NCI-H1105 (cell line): ENCODE measurements at places on chromosomes 13 and 19.

DNA sequence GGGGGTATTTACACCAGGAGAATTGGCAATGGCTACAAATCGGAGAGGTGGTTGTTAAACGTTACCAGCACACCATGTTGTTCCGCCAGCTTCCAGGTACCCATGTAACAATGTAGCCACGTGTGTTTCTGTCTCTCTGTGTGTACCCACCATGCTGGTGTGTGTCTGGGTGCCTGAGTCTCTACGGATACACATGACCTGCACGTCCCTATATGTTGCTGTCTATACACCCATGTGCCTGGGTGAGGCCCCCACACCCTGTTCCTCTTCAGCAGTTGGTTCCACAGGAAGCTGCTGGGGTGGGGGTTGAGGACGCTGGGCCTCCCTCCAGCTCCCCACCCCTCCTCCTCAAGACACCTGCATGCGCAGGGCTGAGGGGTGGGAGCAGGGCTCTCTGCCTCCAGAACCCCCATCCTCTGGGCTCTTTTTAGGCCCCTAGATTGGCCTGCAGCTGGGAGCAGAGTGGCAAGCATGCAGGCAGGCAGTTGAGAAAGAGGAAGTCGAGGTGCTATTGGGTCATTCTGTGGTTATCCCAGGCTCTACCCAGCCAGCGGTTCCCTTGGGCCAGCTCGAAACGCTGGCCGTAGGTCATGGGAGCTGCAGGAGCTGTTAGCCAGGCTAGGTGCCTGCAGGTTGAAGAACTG, at the start of gene ARHGEF18:
TSS of gene ARHGEF18 (plus strand) at position 351 of the 644 bp plus-strand sequence. CDS start 13,954 bp downstream, outside the sequence.
- DNase-seq, result no peak

DNA sequence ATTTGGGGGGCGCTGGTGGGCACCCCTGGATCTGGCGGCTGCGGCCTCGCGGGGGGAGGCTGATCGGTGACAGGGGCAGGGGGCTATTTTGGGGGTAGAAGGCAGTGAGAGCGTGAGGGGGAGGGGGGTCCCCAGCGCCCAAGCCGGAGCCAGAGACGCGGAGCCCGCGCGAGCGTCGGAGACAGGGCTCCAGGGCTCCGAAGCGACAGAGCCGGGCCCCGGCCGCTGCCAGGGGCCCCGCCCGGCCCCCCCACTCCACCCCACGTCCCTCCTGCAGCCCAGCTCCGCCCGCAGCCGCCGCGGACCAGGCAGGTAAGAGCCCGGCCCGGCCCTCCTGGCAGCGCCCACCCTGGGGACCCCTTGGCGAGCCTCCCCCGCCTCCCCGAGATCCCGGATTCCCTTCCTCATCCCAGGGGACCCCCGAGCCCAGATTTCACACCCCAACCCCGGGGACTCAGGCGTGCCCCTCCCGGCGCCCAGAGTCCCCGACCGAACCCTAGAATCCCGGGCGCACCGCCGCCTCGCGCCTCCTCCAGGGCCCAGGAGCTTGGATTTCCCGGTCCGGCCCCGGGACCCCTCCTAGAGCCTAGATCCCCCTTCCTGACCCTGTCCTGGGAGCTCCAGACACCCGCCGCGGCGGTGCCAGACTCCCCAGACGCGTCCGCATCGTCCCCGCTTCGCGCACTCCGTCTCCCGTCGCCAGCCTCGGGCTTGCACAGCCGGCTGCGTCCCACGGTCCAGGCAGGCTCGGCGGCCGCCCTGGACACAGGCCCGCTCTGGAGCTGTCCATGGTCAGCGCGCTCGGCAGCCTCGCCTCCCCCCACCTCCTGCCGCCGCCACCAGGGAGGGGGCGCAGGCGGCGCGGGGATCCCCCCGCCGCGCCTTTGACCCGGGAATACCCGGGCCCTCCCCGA, at the start of gene PPFIA3:
TSS of gene PPFIA3 (plus strand) at position 134 of the 914 bp plus-strand sequence. CDS start 8,330 bp downstream, outside the sequence.
- no peak for DNase-seq

GRCh38 chr19:34767951-34768350, 5.1 kb downstream of the ZNF599 start:
- no peak for DNase-seq

- no peak for DNase-seq
These were observed 44.9 kb upstream of the DCT start for GRCh38 chr13:94524407-94524806.

GRCh38 chr13:62933809-62934208, 1518.2 kb upstream of the PCDH20 start:
- no peak for DNase-seq

DNA sequence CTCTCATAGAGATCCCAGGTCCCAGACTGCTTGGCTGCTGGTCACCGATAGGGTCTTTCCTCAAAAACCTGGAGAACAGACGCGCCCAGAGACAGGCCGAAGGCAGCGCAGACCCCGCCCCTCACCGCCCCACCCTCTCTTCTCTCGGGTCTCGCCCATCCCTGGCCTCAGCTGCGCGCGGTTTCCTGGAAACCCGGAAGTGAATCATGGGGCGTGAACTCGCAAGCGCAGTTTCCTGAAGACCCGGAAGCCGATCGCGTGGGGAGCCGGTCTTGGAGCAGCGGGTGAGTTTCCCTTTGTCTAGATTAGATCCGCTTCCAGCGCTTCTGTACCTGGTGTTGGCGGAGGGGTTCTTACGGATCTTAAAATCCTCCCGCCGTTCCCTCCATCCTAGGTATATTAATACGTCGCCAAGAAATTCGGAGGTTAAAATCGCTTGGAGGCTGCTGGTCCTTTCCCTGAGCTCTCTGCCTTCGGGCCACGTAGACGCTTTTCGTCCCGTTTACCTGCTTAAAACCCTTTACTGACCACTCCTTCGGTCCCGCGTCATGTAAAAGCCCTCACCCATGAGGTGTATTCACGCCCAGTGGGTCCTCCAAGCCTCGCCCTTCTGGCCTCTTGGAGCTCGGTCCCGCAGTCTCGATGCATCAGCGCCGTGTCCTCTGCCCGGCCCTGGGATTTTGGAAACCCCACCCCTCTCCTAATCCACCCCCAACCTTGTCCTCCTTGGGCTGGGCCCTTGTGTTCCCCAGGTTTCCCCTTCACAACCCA, at the start of gene ZNF578:
TSS of gene ZNF578 (plus strand) at position 230 of the 771 bp plus-strand sequence. CDS start 48,293 bp downstream, outside the sequence.
- no peak for DNase-seq

DNA sequence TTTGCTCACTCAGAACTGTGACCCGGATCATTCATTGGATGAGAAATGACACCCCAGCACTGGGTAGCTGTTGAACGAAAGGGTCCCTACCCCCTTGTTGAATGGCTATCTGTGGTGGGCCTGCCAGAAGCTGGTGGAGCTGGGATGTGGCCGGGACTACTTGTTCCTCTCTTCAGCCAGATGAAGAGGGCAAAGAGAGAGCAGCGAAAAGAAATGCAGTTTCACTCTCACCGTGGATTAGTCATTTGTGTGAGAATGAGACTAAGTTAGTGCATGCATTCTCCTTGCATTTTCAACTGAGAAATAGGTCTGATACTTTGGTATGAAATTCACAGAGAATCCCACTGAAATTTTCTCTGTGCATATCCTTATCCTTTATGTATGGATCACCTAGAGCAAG, 553.1 kb downstream of the IRS2 start:
- no peak for DNase-seq

DNA sequence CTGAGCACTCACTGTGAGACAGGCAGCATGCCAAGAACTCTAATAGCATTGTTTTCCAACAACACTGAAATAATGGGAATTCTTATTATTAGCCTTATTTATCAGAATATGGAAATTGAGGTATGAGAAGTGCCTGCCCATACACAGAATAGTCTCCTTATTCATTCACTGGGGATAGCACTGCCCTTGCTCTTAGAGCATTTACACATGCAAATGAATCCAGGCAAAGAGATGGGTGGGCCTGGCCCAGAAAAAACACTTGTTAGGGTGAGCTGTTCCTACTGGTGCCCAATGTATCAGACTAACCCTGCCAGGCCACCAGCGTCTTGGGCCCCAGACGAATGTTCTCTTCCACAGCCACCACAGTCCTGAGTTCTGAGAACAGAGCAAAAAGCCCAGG, 112.9 kb downstream of the TUBA3C start:
- no peak for DNase-seq

GRCh38 chr19:50311723-50312635, 17.2 kb downstream of the KCNC3 start:
- DNase-seq, result peak; percentile 60

DNA sequence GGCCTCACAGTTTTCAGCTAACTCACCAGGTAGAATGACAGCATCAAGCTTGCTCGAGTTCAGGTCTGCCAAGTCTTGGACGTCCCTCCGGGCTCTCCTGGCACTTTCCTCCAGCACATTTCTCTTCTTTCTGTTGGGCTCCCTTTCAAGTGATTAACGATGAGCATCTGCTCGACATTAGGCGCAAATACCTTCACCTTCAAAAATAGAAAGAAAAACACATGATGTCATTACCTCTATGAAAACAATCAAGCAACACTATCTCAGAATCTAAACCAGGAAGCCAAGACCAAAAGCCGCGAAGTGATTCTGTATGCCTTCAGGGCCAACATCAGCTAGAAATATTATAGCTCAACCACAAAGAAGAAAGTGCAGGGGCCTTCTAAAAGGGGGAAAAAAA, 15.4 kb upstream of the CLN5 start:
- DNase-seq, result no peak

GRCh38 chr13:111143865-111144540, 28.9 kb downstream of the ARHGEF7 start:
- DNase-seq, result no peak
